Kidney (tissue), 22 donors: ENCODE measurements at places on chromosomes 12 and 14. TPM values are rescaled to one million over a fixed set of nuclear protein-coding genes. Genes with fewer than 3 reads are reported as not detected.

DNA sequence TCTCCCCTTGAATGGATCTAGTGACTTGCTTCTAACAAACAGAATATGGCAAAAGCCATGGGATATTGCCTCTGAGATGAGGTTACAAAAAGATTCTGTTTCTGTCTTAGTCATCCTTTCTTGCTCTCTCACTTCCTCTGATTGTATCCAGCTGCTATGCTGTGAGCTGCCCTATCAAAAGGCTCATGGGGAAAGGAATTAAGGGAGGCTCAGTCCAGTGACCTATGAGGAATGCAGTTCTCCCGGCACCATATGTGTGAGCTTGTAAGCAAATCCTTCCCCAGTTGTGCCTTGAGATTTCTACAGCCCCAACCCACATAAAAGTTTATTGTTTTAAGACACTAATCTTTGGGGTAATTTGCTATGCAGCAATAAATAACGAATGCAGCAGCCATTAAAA is 183.1 kb downstream of the KLHL28 start:
- no peak overlapping the region for H3K4me3 ChIP-seq
- H3K4me1 ChIP-seq = no peaks in the 10 kb centered on the region
- peak; percentile 52 for DNase-seq
- no peak overlapping the region for H3K27ac ChIP-seq
- no peaks in the 10 kb centered on the region for H3K36me3 ChIP-seq

- H3K27ac ChIP-seq = no peak overlapping the region
- H3K4me1 ChIP-seq = no peaks in the 10 kb centered on the region
- H3K4me3 ChIP-seq = no peak overlapping the region
Measured at GRCh38 chr14:65453807-65454480, 41.4 kb downstream of the FUT8 start.

CCDC175 gene
- not detected for total RNA-seq

DNA sequence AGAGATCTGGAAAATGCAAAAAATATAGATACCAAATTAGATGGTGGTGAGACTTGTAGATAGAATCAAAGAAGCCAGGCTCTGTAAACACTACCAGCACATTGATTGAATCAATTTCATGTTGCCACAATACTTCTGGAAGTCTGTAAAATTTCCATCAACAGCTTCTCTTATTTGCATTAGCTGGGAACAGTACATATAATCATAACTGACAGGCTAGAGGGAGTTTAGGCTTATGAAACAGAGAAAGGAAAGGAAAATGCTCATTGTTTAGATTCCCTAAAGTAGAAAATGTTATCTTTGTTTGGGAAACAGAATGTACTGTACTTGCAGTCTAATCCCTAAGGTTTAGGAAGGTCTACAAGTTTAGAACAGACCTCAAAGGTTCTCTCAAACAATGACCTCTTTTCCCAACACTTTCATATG is 335.2 kb downstream of the CEP128 start:
- H3K4me1 ChIP-seq = no peaks in the 10 kb centered on the region
- no peaks in the 10 kb centered on the region for H3K36me3 ChIP-seq
- H3K27me3 ChIP-seq = no peaks in the 10 kb centered on the region
- H3K4me3 ChIP-seq = no peak overlapping the region
- DNase-seq = no peak

SLC38A4 gene
- total RNA-seq = 0.66 TPM

- H3K4me3 ChIP-seq = no peak overlapping the region
- H3K27me3 ChIP-seq = no peaks in the 10 kb centered on the region
- no peaks in the 10 kb centered on the region for H3K36me3 ChIP-seq
- no peak overlapping the region for H3K27ac ChIP-seq
- DNase-seq = no peak
Measured at GRCh38 chr12:26247873-26248272, 52.5 kb downstream of the SSPN start.

GRCh38 chr14:68146818-68147217 is 327.2 kb downstream of the RAD51B start:
- no peak overlapping the region for H3K4me3 ChIP-seq
- H3K27ac ChIP-seq = peak overlapping the region; percentile 35
- H3K4me1 ChIP-seq = peaks cover 26% of the 10 kb centered on the region

- no peak overlapping the region for H3K27ac ChIP-seq
- H3K4me1 ChIP-seq = peaks cover 3% of the 10 kb centered on the region
- no peak for DNase-seq
- H3K4me3 ChIP-seq = no peak overlapping the region
- no peaks in the 10 kb centered on the region for H3K36me3 ChIP-seq
- H3K27me3 ChIP-seq = no peaks in the 10 kb centered on the region
Measured at GRCh38 chr12:94184995-94185719, 36.8 kb downstream of the PLXNC1 start.

NYNRIN gene
- 12.1 TPM for total RNA-seq

CBLN3 gene
- 1.3 TPM for total RNA-seq

NPFF gene
- total RNA-seq = not detected
